ELR (cell line): ENCODE measurements at places on chromosomes 13 and 19.
A peak's percentile ranks its signal among the peaks of the same experiment; 100 is the strongest.

GRCh38 chr13:86188170-86188569 lies 389.0 kb upstream of the SLITRK6 start:
- DNase-seq: no peak

DNA sequence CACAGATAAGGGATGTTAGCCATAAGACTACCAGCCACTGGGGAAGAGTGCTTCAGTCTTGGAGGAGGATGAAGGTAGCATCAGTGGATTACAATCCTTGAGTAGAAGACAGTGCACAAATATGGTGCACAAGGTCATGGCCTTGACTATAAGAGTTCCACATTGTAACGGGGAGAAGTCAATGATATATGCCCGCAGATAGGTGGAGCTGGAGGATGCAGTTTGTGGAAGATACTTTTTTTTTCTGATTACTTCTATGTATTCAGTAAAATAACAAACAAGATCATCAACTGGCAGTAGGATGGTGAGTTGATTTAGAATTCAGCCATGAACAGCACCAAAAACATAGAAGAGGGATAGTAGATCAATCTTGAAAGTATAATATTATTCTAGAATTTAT lies 926.8 kb upstream of the MIR17HG start:
- DNase-seq: peak; percentile 27

- no peak for DNase-seq
Measured at GRCh38 chr13:77398825-77399620, 72.1 kb upstream of the MYCBP2 start.

GRCh38 chr13:44232774-44233173 lies 140.8 kb upstream of the SERP2 start:
- DNase-seq: no peak

GRCh38 chr13:41229356-41229755 lies 34.0 kb downstream of the MTRF1 start:
- no peak for DNase-seq

- no peak for DNase-seq
Measured at GRCh38 chr13:70034286-70034685, 73.3 kb upstream of the ATXN8OS start.

GRCh38 chr19:54201980-54202379 lies 1.3 kb downstream of the RPS9 start:
- no peak for DNase-seq

DNA sequence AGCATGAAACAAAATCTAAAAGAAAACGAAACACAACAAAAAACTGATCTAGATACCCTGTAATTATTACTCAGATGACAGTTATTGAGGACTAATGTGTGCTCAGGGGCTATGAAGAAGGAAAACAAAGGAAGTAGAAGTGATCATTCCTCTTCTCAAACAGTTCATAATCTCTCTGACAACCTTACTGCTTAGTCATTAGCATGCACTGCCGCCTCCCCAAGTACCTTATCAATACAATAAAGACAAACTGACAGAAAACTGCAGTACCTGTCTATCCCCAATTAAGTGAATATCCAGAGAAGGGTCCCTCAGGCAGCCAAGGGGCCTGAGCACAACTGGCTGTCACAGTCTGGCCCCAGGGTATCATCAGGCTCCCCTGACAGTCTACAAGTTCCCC lies 22.0 kb upstream of the POU4F1 start:
- no peak for DNase-seq

DNA sequence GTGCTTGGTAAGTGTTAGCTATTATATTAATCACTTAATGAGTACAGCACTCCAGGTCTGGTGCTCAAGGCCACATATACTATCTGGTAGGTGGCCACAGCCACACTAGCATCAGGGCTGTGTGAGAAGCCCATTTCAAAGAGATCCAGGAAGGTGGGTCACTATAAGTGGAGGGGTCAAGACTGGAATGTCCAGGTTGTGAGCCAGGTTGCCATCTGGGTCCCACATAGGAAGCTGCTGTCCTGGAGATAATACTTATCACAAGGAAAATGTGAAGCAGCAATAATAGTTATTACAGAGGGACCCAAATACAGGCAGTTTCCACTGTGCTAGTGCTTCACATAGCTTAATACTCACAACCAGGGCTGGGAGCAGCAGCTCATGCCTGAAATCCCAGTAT lies 13.1 kb downstream of the C19orf47 start:
- DNase-seq: no peak

- DNase-seq: no peak
Measured at GRCh38 chr13:68696907-68697306, 1410.7 kb upstream of the ATXN8OS start.
